ENCODE measurements at places on chromosomes 12 and 14.
A peak's percentile ranks its signal among the peaks of the same experiment; 100 is the strongest.

GRCh38 chr12:99035803-99036202, 390.7 kb downstream of the APAF1 start:
- DNase-seq: no peak

GRCh38 chr14:101070540-101071492, 167.3 kb upstream of the RTL1 start:
- DNase-seq: no peak

DNA sequence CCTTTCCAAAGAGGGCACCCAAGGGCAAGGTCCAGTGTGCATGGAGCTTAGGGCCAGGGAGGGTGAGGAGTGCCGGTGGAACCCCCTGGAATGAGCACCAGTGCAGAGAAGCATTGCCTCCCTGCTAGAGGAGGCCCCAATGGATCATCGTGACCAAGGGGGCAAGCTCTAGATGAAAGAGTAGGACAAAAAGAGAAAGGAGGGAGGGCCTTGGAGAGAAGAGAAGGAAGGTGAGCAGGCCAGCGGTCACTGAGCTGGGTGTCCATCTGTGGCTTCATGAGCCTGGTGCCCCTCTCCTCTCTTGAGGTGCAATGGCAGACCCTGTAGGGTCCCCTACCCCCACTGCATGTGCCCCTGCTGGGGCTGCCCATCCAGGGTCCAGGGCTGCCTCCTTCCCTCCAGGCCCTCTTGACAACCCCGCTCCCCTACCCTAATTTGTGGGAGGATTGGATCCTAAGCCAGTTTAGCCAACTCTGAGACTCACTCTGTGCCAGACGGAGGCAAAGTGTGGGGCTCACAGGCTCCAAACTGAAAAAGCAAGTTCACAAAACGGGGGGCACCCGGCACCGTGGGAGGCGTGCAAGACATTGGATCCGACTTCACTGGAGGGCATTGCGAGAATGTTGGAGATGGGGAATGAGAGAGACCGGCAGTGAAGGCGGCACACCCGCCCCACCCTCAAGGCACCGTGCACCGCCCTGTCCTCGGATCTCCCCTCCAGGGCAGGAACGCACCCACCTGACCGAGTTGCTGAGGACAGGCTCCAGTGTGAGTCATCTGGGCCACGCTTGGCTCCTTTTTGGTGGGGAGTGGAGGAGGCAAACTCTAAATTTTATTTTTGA, 207.5 kb downstream of the KIF26A start:
- no peak for DNase-seq

GRCh38 chr12:49092086-49092815, 2.4 kb downstream of the DHH start:
- DNase-seq: peak; percentile 25

DNA sequence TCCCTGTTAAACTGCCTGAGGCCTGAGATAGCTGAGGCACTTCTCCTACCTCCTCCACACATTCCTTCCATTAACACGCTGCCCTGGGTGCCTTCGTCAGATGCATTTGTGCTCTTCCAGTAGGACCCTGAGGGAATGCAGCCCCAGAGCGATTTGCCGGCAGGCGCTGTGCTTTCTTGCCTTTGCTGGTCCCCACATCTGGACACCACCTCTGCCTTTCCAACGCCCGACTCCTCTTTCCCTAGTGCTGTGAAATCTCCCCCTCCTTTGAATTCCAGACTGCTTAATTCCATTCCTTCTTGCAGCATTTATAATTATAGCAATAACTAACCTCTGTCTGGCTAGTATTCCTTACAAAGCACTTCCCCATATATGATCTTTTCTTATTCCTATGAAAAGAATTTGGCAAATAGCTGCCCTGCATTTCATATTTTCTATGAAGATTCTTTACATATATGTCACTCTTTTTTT, 88.4 kb downstream of the C12orf75 start:
- DNase-seq: no peak

GRCh38 chr14:82398256-82398655, 864.6 kb upstream of the SEL1L start:
- no peak for DNase-seq

DNA sequence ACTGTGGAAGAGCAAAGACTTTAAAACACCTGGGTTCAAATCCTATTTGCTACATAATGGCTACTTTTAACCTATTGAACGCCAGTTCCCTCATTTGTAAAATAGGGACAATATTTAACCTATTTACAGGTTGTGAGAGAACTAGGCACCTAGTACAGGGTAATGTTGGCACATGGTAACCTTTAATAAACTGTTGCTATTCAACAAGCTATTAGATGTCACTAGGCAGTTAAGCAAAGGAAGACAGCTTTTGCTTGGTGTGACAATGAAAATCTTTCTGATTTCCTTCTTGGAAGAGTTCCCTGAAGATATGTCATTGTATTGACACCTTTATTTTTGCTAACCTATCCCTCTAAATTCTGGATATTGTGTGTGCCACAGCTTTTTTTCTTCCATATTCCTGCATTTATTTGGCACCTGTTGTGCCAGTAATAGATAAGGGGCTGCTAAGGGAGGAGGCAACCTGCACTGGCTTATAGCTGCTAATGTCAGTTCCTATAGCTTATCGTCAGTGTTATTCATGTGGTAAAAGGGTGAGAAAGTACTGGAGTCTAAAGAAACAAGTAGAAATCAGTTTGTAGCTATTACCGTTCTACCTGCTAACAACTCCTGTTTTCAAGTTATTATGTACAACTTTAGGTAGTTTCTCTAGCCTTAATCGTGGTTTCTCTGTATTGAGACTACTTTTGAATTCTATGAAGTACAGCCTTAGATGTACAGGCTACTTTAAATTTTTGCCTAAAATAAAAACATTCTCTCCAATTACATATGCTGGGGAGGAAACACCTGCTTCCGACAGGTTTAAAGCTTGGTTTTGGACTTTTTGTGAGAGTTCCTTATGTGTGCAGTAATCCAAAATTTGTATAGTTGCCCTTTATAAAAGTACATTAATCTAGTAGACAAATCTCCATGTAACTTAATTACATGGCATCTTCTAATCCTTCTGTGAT, 24.3 kb downstream of the HIF1A start:
- DNase-seq: no peak

- no peak for DNase-seq
These were observed 250.5 kb upstream of the SOX5 start for GRCh38 chr12:24200010-24200409.

DNA sequence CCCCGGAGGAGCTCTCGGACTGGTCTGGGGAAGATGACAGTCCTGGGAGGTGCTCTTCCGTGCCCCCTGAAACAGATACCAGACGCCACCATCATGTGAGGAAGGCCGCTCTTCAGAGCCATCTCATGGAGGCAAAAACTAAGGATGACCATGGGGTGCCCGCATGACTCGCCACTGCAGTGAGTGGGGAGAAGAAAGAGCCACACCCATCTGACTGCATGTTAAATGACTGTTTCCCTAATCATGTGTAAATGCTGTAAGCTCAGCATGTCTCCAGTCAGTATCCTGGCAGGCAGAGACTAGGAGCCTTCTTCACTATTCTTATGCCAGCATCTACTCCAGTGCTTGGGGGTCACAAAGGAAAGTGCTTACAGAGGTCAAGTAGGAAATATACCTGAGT, 4.0 kb downstream of the STON2 start:
- DNase-seq: no peak

DNA sequence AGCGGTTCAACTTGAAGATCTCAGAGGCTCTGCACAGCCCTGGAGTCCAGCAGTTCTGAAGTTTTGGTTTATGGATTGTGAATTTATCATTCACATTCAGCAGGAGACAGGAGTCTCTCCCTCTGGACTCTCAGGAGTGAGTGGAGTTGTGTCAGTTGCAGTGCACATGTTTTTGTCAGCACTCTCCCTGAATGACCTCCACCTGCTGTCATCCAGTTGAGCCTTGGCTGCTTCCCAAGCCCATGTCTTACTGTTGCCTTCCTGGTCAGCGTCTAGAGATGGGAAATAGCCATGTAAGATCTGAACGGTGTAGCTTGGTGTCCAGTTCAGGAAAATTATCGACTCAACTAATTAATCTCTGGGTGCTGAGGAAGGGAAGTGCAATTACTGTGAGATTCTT, 133.2 kb downstream of the PRKCH start:
- DNase-seq: no peak

- DNase-seq: no peak
These were observed 371.7 kb downstream of the RGS6 start for GRCh38 chr14:72303930-72304329.

- no peak for DNase-seq
These were observed 63.9 kb upstream of the VASH1 start for GRCh38 chr14:76697246-76697905.

- no peak for DNase-seq
These were observed 673.2 kb downstream of the RERGL start for GRCh38 chr12:17416748-17417147.

DNA sequence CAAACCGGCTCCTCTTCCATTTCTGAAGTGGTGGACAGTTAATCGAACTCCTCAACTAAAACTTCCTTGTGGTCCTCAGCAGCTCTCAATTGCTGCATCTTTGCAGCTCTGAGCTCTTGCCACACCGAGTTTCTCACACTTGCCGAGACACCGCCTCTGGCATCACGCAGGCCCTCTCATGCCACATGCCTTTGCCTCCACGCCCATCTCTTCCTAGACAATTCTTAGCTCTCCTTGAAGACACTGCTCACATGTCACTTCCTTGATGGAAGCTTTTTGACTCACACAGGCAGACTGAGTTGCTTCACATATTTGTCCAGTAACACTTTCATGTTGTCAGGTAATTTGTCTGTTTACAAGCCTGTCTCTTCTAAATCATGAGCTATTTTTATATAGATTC, 29.2 kb downstream of the KCNA1 start:
- DNase-seq: no peak

DNA sequence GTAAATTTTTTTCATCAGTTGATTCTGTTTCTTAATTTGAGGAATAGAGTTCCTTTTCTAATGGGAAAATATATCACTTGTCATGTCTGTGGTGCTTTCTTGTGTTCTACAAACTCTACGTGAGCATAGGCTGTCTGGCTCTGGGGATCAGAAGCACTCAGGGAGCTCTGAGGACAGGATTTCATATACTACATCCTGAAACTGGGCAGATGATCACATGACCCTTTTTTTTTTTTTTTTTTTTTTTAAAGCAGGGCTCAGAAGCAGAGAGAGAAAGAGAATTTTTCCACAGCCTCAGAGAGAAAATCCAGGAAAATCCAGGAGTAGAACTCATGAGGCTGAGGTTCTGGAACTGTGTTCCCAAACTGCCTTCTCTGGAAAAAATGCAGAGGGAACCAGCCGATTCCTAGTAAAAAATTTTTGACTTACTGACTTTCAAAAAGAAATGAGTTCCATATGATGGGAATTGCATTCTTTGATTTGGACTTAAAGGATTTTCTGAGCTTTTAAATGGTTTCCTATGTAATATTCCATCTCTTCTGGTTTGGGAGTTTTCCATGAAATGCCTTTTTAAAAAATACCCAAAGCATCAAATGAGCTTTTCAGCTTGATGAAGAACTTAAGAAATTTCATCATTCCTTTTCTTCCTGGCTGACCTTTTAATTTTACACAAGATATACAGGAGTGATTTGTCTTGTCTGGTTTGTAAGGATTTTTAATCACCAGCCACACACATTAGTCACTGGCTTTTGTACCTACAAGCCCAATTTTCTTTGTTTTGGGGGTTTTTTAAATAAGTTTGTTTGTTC, 183.1 kb upstream of the HIF1A start:
- no peak for DNase-seq

DNA sequence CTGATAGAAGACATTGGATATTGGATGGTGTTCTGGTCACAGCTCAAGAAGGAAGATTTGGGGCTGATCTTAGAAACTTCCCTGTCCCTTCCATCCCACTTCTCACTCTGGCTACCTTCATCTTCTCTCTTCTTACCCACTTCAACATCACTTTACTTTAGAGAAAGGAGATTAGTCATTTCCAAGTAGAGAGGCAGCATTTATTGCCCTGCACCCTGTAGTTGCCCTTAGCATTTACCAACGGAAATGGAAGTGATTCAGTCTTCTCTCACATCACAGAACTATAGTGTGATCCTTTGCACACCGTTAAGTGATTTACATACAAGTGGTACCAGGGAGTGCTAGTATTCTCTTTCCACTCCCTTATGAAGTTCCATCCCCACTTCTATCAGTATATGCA, 52.4 kb downstream of the PHLDA1 start:
- DNase-seq: no peak

DNA sequence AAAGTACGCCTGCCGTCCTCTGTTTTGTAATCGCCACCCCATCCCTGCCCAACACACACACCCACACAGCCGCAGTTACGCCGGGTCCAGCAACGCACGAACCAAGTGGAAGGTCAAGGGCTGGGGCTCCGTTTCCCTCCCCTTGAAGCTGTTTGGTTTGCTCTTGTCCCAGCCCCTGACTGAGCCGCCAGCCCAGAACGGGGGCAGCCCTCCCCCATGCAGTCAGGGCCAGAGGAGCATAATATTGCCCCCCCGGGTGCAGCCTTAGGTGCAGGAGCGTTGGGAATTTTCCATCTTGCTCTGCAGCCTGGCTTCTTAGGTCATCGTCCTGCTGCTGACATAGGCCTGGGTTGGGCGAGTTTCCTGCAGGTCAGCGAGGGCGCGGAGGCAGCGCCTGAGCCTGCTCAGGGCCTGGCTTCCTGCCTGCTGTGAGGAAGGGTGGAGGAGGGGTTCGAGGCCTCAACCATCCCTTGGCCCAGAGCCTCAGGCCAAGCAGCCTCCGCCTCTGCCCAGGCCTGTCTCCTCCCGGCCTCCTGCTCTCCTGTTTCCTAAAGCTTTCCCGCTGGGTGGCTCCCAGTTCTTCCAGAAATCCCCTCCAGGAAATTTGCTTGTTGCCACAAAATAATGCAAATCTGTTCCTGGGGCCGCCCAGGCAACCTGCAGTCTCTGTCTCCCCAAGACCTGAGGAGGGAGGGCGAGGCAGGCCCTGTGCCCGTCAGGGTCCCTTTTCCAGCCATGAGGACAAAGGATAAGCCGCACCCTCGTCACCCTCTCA, 44.5 kb downstream of the PSMA6 start:
- DNase-seq: no peak

DNA sequence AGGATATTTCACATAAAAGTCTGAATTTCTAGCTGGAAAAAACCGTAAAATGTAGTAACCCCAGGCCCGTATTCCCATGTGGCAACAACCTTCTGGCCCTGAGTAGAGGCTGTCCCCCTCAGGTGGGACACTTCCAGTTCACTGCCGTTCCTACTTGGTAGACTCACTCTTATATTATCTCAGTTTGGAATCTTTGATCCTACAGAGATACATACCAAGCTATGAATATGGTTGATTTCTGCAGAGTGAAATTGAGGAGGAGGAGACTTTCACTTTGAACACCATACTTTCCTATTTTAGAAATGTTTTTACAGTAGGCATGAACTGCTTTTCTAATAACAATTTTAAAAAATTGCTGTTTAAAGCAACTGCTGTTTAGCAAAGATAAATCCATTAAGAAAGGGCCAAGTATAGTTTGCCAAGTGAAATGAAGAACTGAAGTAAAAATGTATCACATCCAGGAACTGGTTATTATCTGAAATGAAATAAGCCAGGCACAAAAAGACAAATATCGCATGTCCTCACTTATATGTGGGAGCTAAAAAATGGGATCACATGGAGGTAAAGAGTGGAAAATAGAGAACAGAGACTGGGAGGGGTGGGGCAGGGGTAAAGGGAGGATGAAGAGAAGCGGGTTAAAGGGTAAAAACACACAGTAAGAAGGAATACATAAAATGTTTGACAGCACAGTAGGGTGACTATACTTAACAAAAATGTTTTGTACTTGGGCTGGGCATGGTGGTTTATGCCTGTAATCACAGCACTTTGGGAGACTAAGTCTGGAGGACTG, 92.8 kb upstream of the METAP2 start:
- DNase-seq: no peak

Measured in activated T-helper 1 cell treated with Interleukin-2 at 50 U/mL for 16 hours (primary cell).